ENCODE measurements at places on chromosomes 13 and 19. TPM values are rescaled to one million over a fixed set of nuclear protein-coding genes. Genes with fewer than 3 reads are reported as not detected.

The NDUFA3 gene
- total RNA-seq = 120 TPM

- peak; percentile 36 for DNase-seq
Observed at GRCh38 chr19:46917002-46917401, 56.2 kb downstream of the ARHGAP35 start.

GRCh38 chr13:30158774-30159445, 148.4 kb downstream of the KATNAL1 start:
- no peak for DNase-seq

- no peak for DNase-seq
Observed at GRCh38 chr19:47003611-47004465, 15.8 kb upstream of the NPAS1 start.

The LGI4 gene
- total RNA-seq = 1.7 TPM

- no peak for DNase-seq
Observed at GRCh38 chr19:41023193-41023592, 32.1 kb downstream of the CYP2B6 start.

DNA sequence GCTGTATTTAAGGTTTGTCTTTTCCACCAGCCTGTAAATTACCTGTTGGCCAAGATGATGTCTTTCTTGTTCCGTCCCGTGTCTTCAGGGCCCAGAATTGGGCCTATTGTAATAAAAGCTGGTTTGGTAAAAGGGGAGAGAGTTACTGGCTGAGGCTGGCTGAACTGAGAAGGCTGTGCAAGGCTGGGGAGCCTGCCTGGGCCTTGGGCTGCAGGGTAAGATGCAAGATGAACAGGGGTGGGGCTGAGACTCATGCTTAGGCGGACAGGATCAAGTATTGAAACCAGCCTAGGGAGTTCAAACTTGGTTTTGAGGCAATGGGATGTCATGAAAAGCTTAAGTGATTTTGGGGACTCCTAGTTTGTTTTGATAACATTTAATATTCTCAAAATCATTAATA, 142.3 kb downstream of the PCCA start:
- DNase-seq = no peak

The ZNF443 gene
- 4.1 TPM for total RNA-seq

DNA sequence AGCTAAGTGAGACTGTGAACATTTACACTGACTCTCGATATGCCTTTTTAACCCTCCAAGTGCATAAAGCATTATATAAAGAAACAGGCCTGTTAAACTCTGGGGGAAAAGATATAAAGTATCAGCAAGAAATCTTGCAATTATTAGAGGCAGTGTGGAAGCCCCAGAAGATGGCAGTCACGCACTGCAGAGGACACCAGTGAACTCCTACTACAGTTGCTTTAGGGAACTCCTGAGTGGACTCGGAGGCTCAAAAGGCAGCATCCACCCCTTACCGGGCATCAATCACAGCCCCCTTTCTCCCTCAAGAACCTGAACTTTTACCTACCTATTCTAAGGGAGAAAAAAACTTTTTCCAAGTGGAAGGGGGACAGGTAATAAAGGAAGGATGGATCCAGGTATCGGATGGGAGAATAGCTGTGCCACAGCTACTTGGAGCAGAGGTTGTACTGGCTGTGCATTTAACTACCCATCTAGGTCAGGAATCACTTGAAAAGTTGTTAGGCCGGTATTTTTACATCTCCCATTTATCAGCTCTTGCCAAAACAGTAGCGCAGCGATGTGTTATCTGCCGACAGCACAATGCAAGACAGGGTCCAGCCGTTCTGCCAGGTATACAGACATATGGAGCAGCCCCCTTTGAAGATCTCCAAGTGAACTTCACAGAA, 80.1 kb downstream of the ZNF486 start:
- peak; percentile 61 for DNase-seq

DNA sequence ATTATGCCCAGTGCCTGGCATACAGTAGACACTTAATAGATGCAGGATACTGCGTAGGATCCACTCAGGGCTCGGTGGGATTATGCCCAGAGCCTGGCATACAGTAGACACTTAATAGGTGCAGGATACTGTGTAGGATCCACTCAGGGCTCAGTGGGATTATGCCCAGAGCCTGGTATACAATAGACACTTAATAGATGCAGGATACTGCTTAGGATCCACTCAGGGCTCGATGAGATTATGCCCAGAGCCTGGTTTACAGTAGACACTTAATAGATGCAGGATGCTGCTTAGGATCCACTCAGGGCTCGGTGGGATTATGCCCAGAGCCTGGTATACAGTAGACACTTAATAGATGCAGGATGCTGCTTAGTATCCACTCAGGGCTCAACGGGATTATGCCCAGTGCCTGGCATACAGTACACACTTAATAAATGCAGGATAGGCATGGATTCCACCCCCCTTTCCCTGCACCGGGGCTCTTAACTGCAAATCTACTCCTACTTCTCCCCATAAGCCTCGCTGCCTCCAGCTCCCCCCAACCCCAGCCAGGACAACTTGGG, 24.9 kb downstream of the SMIM24 start:
- no peak for DNase-seq

GRCh38 chr13:75469047-75469446, 12.9 kb downstream of the TBC1D4 start:
- DNase-seq = no peak

DNA sequence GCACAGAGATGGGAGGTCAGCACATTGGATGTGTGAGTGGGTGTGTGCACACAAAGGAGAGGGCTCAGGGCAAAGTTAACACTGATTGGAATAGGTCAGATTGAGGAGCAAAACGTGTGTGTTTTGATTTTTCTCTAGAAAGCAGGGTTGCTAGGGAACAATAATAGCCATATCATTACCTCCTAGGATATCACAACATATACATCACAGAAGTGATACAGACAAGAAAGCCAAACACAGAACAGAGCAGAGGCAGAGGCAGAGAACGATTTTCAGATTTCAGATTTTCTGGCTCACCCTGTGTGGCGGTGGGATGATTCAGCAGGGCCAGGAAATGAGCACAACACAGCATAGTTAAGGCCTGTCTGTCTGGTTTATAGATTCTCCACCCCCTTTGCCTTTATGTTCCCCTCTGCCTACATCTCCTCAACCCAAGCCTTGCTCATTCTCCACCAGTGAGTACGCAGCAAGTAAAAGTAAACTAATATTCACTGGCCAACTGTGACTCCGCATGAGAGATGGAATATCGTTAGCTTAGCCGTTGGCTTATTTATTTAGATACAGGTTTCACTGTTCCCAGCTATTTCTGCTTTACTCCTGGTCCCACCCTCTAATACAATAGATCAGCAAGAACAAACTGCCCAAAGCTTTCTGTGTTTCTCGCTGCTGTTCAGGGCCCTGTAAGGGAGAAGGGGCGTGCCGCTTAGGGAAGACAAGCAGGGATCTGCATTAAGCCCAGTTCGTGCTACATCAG, 182.7 kb upstream of the TSC22D1 start:
- DNase-seq = peak; percentile 62

The PEAK3 gene
- total RNA-seq = not detected

The HOMER3 gene
- total RNA-seq = not detected
